Urinary bladder (tissue), 4 donors: ENCODE measurements at places on chromosomes 11 and 22. TPM values are rescaled to one million over a fixed set of nuclear protein-coding genes. Genes with fewer than 3 reads are reported as not detected.

Gene OR5A1
- total RNA-seq: not detected

DNA sequence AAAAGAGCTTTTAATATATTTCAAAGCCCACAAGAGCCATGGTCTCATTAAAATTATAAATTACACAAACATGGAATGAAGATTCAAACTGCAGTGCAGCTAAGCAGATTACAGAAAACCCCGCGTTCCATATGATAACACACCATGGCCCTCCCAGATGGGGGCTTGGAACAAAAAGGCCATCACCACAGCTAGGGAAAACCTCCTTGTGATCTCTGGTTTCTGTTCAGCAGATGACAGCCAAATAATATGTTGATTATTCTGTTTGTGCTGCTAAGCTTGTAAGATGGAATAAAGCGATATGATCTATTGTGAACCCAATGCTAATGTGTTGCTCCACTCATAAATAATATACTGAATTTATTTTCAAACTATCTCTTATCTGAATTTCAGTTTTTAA, 28.5 kb downstream of the IMMP1L start:
- no peak for DNase-seq

Gene KCNJ1
- not detected for total RNA-seq

- DNase-seq: no peak
Measured at GRCh38 chr11:8309862-8310261, 46.2 kb upstream of the LMO1 start.

DNA sequence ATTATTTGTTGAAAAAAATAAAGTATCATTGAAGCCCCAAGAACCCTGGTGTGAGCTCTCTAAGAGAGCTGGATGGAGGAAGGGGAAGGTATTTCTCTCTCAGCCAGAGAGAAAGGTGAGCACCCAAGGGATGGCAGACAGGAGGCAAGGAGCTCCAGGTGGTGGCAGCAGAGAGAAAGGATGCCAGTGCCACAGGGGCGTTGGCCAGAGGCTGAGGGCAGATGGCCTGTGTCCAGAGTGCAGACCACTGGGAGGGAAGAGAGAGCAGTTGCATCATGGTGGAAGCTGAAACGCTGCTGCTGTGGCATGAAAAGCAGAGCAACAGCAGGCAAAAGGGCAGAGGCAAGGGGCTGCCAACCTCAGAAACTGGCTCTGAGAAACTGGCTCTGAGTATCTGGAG, 8.5 kb downstream of the SPON1 start:
- no peak for DNase-seq

DNA sequence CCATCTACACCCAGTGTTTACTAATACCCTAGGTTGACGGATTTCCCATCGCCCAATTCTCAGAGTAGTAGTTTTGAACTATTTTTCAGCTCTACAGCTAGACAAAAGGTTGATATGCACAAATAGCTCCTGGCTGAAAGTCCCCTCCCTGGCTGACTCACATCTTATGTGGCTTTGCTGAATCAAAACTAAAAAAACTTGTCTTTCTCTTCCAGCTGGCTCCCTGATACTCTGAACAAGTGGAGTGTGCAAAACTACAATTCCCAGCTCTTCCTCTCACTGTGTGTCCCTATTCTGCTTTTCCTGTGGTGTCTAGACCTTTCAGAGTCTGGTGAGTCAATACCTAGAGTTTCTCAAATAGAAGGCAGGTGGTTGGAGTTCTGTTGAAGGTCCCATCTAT, 12.7 kb upstream of the LARGE1 start:
- no peak for DNase-seq

DNA sequence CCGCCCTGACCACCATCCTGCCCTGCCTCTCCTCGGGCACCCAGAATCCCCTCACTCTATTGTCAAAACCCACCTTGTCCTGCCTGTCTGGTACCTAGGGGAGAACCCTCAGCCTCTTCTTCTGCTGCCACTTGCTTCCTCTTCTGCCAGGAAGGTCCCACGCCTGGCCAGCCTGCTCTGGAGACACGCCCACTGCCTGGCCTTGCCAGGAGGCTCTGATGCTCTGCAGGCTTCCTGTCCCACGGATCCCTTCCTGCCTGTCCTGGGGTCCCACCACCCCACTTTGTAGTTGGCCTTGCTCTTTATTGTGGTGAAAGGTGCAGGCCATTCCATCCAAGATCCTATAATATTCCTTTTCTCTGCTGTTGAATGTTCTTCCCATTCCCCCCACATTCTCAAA, 63.4 kb downstream of the BMAL1 start:
- DNase-seq: no peak
